AG04450 (cell line): ENCODE measurements at places on chromosomes 16 and 17.
A peak's percentile ranks its signal among the peaks of the same experiment; 100 is the strongest.

GRCh38 chr17:1754430-1755112 lies 7.3 kb upstream of the SERPINF1 start:
- no peak for DNase-seq

DNA sequence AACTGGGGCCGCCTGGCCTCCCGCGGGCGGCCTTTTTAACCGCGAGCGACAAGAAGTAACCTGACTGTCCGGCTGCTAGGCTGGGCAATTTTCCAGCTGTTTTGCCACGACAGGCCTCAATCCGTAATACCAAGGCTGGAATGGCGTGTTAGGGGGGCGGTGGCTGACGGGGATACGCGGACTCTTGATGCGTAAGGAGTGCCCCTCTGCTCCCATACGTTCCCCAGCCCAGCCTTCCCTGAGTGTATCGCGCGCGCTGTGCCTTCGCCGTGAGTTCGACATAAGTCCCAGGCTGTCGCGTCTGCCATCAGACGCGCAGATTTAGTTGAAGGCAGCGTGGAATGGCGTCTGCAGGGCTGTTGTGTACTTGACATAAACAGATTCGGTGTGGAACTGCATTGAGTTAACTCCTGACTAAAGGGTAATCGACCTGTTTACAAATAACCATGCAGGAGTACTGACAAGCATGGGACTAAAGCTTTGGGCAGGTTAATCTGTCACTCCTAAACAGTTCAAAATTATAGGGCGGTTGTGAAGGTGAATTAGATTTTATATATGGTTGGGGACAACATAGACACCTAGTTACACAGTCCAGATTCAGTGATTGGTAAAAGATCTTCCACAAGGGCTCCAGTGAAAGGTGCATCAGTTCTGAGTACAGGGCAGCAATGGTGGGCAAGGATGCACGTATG lies 16.6 kb upstream of the ERN1 start:
- no peak for DNase-seq

DNA sequence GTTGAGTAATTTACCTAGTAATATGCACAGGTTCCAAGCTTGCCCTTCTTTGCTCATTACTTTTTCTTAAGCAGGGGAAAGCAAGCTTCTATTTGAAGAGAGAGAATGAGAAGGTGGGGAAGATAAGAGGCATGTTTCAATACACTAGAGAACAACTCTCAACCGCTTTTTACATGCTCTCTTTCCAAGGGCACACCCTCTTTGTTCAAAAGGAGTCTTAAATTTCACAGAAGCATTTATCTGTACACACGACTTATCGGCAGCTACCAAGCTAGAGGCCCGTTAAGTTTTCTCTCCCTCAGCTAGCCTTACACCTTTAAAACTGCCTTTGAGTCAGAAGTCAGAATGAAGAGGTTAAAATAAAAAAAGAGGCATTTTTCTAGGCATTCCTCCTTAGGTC lies 79.6 kb downstream of the STH start:
- DNase-seq = no peak

- DNase-seq = peak; percentile 79
Measured at GRCh38 chr16:67184995-67185650, 1.4 kb upstream of the MATCAP1 start.

GRCh38 chr16:25910971-25911370 lies 219.2 kb downstream of the HS3ST4 start:
- DNase-seq = no peak

DNA sequence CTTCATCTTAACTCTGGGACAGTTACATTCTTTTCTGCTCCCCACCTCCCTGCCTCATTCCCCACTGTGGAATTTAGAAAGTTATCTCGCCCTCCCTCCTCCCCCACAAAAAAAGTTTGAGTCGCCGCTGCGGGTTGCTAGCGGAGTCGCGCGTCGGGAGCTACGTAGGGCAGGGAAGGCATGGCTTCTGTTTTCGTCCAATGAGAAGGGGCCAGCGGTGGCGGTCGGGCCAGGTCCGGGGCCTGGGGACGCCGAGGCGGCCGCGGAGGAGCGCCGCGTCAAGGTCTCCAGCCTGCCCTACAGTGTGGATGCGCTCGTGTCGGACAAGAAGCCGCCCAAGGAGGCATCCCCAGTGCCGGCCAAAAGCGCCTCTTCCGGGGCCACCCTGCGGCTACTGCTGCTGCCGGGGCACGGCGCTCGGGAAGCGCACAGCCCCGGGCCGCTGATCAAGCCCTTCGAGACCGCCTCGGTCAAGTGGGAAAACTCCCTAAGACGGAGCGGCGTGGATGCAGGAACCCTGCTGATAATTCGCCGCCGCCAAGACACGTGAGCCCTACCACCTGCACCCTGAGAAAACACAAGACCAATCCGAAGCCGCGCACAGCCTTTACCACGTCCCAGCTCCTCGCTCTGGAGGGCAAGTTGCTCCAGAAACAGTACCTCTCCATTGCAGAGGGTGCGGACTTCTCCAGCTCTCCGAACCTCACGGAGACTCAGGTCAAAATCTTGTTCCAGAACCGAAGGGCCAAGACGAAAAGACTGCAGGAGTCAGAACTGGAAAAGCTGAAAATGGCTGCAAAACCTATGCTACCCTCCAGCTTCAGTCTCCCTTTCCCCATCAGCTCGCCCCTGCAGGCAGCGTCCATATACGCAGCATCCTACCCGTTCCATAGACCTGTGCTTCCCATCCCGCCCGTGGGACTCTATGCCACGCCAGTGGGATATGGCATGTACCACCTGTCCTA lies 8.9 kb downstream of the OR4D1 start:
- no peak for DNase-seq

DNA sequence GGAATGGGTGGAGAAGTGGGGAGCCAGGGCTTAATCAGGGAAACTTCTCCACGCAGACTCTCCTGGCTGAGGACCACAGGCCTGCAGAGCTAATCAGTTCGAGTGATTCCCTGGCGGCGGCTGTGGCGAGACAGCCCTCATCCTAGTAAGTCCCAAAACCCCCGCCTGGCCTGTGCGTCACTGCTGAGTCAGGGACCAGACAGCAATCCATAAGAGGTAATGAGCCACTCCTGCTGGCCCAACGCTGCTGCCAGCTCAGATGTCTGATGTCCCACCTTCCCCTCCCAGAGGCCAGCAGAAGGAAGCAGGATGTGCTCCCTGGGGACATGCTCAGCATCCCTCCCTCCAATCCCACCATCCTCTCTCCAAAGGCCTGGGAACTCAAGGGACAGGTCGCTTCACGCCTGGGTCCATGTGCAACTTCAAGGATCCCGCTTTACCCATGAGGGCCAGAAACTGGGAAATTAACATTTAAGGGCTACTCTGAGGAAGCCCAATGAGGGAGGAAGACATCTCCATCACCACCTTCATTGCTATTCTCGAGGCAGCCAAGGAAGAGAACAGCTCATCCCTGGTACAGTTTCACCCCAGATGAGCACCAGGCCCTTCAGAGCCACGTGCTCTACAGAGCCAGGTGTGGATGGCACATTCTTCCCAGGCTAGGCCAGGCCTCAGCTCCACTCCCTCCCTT lies 7.9 kb downstream of the ACLY start:
- peak; percentile 86 for DNase-seq

GRCh38 chr16:56247808-56248207 lies 56.5 kb downstream of the GNAO1 start:
- DNase-seq = no peak

DNA sequence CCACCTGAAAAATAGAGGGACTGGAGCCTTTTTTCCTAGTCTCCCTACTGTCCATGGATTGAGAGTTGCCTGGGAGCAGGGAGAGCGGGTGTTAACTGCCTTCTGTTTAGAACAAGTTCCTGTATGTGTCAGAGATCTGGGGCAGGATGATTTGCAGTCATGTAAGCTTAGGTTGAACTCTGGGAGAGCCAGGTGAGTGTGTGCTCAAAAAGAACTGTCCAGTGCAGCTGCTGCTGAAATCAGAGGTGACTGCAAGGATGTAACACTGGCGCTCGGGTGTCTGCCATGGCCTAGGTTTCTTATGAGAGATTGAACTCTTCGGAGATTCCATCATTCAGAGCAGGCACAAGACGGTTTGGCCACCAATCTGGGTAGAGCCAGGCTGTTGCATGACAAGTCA lies 432.5 kb downstream of the CDH13 start:
- DNase-seq = no peak

DNA sequence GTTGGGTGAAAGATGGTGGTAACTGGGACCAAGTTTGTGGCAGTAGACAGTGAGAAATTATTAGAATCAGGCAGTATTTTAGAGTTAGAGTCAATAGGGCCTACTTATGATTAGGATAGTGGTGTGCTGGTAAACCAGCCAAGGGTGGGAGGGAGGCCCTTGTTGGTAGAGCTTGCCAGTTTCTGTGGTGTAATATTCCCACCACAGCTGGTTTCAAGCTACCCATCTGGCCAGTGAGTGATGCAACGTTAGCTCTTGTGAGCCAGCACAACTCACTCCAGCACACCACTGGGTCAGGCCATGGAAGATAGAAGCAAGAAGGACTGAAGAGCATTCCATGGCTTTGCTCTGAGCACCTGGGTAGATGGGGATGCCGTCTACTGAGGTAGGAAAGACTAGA lies 34.9 kb downstream of the GNAO1 start:
- no peak for DNase-seq

- no peak for DNase-seq
Measured at GRCh38 chr16:6993544-6993943, 339.1 kb upstream of the RBFOX1 start.

GRCh38 chr17:15220785-15221184 lies 44.3 kb downstream of the PMP22 start:
- DNase-seq = no peak

DNA sequence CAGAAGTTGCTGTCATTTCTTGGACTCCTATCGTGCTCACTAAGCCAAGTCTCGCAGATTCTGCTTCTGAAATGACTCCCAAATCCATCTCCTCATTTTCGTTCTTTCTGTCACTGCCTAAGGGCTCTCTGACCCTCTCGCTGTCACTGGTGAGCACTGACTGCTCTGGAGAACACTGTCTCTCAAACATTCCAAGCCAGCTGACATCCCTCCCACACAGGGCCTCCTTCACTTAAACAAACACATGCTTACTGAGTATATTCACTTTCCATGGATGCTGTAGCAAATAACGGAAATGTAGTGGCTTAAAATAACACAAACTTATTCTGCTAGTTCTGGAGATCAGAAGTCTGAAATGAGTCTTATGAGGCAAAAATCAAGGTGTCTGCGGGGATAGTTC lies 18.8 kb downstream of the CACNG1 start:
- DNase-seq = peak; percentile 4

- DNase-seq = no peak
Measured at GRCh38 chr17:29140631-29141513, 39.3 kb downstream of the MYO18A start.

DNA sequence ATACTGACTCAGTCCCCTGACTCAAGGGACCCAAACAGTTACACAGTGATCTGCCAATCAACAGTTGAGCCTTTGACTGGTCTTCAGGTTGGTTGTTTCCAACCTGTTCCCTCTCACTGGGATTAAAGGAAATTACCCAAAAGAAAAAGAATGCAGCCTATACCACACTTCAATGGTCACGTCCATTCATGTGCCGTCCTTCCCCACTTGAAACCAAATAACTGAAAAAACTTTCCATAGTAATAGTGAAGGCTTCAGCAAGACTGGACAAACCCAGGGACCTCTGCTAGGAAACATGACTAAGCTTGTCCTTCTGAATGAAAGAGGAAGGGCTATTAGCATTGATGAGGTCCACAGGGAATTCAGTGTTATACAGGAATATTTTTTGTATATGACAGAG lies 30.6 kb downstream of the MRPS23 start:
- DNase-seq = no peak

- no peak for DNase-seq
Measured at GRCh38 chr16:2816751-2817339, at the start of gene PRSS21. PRSS21 (plus strand) TSS chr16:2817237; CDS start chr16:2817269, 32 bp downstream.

- DNase-seq = no peak
Measured at GRCh38 chr16:15739950-15740349, 89.9 kb downstream of the NDE1 start.

DNA sequence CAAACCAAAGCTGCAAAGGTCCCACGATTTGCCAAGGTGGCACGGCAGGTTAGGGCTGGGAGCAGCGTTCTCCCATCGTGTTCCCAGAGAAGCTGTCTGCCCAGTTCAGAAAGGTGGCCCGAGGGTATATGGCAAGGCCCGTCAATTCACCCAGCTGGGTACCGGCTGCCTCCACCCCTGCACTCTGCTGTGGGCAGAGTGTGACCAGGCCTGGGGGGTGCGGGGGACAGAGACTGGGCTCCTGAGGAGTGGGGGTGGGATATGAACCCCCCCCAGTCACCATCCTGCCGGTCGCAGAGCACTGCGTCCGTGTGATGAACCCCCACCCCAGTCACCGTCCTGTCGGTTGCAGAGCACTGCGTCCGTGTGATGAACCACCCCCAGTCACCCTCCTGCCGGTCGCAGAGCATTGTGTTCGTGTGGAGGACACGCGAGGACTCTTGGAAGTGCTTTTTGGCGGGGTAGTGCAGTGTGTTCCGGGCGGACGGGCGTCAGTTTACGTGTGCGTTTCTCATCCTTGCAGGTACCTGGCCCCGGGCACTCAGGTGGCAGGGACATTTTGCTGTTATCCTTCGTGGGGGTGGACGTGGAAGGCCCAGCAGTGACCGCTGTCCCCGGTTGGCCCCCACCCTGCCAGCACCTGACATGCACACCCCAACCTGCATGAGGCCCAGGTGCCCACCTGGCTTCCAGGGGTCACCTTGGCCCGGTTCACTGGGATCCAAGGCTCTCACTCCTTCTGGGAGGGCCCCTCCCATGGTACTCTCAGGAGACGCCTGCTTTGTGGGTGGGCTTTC lies 2.7 kb upstream of the FASN start:
- no peak for DNase-seq

DNA sequence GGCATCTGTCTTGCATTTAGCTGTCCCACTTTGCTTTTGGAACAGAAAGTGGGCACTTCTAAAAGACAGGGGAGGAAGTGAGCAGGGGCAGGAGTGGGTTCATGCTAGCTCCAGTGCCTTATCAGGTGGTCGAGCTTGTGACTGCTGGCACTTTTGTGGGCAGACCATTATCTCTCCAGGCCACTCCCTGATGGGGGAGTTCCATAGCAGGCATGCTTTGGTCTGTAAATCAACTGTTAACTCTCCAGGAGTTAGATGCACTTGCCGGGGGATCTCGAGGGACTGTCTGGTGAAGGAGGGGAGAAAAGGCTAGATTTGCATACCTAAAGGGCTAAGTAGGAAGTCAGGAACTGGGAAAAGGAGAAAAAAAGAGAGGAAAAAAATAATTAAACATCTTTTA lies 9.3 kb upstream of the CARD14 start:
- no peak for DNase-seq

- no peak for DNase-seq
Measured at GRCh38 chr16:48131201-48131935, 24.4 kb downstream of the ABCC12 start.

- DNase-seq = no peak
Measured at GRCh38 chr17:49021768-49022103, 24.6 kb downstream of the IGF2BP1 start.

DNA sequence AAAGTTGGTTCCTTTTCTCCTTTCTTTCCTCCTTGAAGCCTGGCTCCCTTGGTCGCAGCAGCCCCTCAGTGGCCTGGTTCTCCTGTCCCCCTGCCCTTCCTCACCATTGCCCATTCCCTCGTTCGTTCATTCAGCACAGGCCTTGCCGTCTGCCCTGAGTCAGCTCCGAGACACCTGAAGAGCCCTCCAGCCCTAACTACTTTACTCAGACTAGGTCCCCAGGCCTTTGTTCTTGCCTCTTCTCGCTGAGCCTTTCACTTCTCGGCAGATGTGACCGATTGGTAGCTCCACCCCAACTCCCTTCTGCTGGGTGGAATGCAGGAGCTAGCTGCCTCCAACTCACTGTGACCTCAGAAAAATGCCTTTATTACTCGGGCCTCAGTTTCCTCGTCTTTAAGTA lies 7.0 kb upstream of the ADAM11 start:
- no peak for DNase-seq
